GM12878 (cell line): ENCODE measurements at places on chromosomes 13 and 19. TPM values are rescaled to one million over a fixed set of nuclear protein-coding genes. Genes with fewer than 3 reads are reported as not detected.

DNA sequence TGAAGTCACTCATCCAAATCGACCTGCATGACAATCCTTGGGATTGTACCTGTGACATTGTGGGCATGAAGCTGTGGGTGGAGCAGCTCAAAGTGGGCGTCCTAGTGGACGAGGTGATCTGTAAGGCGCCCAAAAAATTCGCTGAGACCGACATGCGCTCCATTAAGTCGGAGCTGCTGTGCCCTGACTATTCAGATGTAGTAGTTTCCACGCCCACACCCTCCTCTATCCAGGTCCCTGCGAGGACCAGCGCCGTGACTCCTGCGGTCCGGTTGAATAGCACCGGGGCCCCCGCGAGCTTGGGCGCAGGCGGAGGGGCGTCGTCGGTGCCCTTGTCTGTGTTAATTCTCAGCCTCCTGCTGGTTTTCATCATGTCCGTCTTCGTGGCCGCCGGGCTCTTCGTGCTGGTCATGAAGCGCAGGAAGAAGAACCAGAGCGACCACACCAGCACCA is 5.9 kb downstream of the SLITRK5 start:
- no peaks in the 10 kb centered on the region for H3K36me3 ChIP-seq
- no peaks in the 10 kb centered on the region for H3K4me1 ChIP-seq
- no peak for DNase-seq
- no peak overlapping the region for H3K4me3 ChIP-seq
- H3K27me3 ChIP-seq, result no peaks in the 10 kb centered on the region; the same call in 1 of the 2 replicates

DNA sequence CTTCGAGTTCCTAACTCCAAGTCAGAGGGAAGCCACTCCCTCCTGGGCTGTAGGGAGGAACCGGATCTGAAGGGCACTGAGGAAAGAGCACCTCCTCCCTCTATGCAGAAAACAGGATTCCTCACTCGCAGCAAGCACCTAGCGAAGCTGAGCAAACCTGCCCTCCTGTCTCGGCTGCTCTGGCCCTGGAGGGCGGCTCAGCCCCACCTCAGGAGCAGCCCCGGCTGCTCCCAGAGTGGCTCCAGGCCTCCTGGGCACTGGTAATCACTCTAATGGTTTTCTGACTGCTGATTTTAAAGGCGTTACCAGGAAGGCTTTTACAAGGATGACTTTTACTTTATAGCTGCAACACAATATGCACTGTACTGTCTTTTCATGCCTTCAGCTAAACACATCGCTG is 312.5 kb downstream of the TEX29 start:
- no peak overlapping the region for H3K4me3 ChIP-seq
- H3K36me3 ChIP-seq, result no peaks in the 10 kb centered on the region
- no peak for DNase-seq
- no peaks in the 10 kb centered on the region for H3K4me1 ChIP-seq
- no peaks in the 10 kb centered on the region for H3K27me3 ChIP-seq

GRCh38 chr19:52935434-52935833 is 12.2 kb upstream of the ZNF888 start:
- peaks cover 6% of the 10 kb centered on the region for H3K4me1 ChIP-seq
- H3K4me3 ChIP-seq, result no peak overlapping the region
- H3K27ac ChIP-seq, result no peak overlapping the region

DNA sequence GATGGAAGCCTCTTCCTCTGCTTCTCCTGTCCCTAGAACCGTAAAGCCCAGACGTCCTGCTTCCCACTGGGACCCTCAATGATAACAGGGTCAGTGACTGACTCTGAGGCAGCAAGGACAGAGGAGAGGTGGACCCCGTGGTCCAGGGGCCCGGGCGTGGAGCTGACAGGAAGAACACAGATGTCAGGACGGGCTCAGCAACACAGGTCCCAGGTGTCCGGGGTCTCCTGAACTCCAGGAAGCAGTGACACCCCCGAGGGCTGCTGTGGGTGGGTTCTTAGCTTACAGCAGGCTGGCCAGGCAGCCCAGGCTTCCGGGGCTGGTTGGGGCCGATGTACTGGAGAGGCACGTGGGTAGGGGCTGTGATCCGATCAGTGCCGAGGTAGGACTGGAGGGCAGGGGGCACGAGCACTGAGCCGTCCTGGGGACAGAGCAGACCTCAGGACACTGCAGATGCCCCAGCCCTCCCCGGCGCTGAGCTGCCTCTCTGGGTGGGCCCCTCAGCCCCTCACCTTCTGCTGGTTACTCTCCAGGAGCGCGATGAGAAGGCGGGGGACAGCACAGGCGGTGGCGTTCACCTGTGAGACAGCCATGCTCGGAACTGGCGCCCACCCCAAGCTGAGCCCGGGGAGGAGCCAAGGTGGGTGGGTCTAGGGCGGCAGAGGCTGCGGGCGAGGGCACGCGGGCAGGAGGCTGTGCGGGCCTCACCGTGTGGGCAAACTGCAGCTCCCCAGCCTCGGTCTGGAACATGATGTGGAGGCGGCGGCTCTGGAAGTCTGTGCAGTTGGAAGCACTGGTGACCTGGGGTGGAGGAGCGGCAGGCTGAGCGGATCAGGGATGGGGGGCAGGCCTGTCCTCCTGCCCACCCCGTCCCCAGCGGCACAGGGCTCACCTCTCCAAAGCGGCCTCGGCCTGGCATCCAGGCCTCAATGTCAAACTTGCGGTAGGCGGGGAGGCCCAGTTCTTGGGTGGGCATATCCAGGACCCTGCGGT is 3.6 kb upstream of the CCER2 start:
- H3K36me3 ChIP-seq, result no peaks in the 10 kb centered on the region
- H3K27ac ChIP-seq, result no peak overlapping the region
- no peak for DNase-seq
- no peaks in the 10 kb centered on the region for H3K4me1 ChIP-seq
- H3K27me3 ChIP-seq, result no peaks in the 10 kb centered on the region
- no peak overlapping the region for H3K4me3 ChIP-seq

GRCh38 chr19:46984077-46985010 is 35.3 kb upstream of the NPAS1 start:
- no peak overlapping the region for H3K27ac ChIP-seq
- H3K36me3 ChIP-seq, result peaks cover 5% of the 10 kb centered on the region
- H3K27me3 ChIP-seq, result no peaks in the 10 kb centered on the region
- DNase-seq, result no peak
- H3K4me3 ChIP-seq, result no peak overlapping the region
- H3K4me1 ChIP-seq, result peaks cover 3% of the 10 kb centered on the region; the same call in 1 of the 2 replicates

Gene PSG3
- polyA plus RNA-seq, result not detected in 2 replicates

Gene KRTDAP
- polyA plus RNA-seq, result not detected in 2 replicates

GRCh38 chr13:105116966-105117365 is 1418.5 kb downstream of the EFNB2 start:
- H3K4me3 ChIP-seq, result no peak overlapping the region
- no peaks in the 10 kb centered on the region for H3K4me1 ChIP-seq
- H3K36me3 ChIP-seq, result no peaks in the 10 kb centered on the region
- DNase-seq, result no peak
- no peaks in the 10 kb centered on the region for H3K27me3 ChIP-seq

GRCh38 chr13:87334176-87334575 is 337.0 kb upstream of the SLITRK5 start:
- H3K36me3 ChIP-seq, result no peaks in the 10 kb centered on the region
- no peaks in the 10 kb centered on the region for H3K4me1 ChIP-seq
- no peak for DNase-seq
- no peaks in the 10 kb centered on the region for H3K27me3 ChIP-seq
- no peak overlapping the region for H3K4me3 ChIP-seq

Gene CELF5
- not detected in 2 replicates for polyA plus RNA-seq

DNA sequence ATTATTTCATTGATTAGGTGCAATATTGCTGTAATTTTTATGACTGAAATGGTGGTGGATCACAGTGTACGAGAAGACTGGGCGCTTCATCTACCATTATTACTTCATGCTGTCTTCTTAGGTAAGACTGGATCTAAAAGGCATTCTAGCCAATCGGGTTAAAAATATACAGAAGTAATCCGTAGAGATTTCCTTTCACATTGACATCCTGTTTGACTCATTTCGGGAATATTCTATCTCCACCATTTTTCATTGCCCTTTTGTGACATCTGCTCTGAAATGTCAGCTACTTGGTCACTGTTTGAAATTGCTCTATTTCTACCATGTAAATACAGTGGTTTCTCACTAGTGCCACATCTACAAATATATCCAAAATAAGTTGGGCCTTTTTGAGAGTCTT is 90.2 kb downstream of the ZAR1L start:
- no peaks in the 10 kb centered on the region for H3K36me3 ChIP-seq
- no peaks in the 10 kb centered on the region for H3K27me3 ChIP-seq
- no peak for DNase-seq
- H3K4me1 ChIP-seq, result no peaks in the 10 kb centered on the region

DNA sequence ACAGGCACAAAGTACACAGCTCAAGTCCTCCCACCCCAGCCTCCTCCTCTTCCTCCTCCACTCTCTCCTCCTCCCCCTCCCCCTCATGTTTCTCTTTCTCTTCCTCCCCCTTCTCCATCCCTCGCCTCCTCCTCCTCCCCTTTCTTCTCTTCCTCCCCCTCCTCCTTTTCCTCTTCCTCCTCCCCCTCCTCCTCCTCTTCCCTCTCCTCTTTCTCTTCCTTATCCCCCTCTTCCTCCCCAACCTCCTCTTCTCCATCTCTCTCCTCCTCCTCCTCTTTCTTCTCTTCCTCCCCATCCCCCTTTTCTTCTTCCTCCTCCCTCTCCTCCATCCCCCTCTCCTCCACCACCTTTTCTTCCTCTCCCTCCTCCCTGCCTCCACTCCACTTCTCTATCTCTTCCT is 276.3 kb upstream of the TSHZ3 start:
- no peak overlapping the region for H3K4me3 ChIP-seq
- H3K36me3 ChIP-seq, result no peaks in the 10 kb centered on the region
- H3K27ac ChIP-seq, result no peak overlapping the region
- DNase-seq, result no peak

GRCh38 chr19:10189616-10190015 is 5.1 kb downstream of the DNMT1 start:
- H3K36me3 ChIP-seq, result peaks cover 22% of the 10 kb centered on the region
- no peak for DNase-seq
- H3K27me3 ChIP-seq, result no peaks in the 10 kb centered on the region
- peaks cover 11% of the 10 kb centered on the region for H3K4me1 ChIP-seq

Gene LRRC25
- 0.74 and 1.6 TPM in 2 replicates for polyA plus RNA-seq

DNA sequence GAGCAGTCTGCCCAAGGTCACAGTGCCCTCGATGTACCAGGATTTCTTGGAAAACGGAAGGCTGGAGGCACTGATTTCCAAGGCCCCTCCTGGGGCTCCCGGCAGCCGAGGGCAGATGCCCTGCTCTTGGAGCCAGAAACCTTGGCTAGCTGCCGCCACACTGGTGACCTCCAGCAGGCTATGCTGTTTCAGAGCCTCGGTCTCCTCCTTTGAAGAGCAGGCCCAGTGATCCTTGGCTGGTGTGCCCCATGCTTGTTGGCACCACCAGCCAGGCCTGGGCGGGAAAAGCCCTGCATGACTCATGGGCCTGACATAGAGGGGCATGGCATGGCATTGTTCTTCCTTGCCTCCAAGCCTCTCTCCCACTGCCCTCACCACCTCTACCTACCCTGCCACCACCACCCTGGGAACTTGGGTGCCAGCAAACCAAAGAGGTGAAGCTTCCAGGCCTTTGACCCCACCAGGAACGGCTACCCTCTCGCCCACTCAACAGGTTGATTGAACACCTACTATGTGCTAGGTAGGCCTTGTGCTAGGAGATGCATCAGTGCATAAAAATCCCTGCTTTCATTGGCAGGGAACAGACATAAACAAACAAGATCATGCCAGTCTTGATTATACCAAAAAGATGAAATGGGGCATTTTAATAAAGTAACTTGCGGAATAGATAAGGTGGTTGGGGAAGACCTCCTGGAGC is 1.6 kb upstream of the CLEC11A start:
- H3K27me3 ChIP-seq, result peaks cover 7% of the 10 kb centered on the region
- DNase-seq, result no peak
- H3K4me1 ChIP-seq, result no peaks in the 10 kb centered on the region
- H3K36me3 ChIP-seq, result no peaks in the 10 kb centered on the region

GRCh38 chr19:9709305-9709704 is 34.4 kb upstream of the ZNF562 start:
- no peaks in the 10 kb centered on the region for H3K27me3 ChIP-seq
- H3K36me3 ChIP-seq, result no peaks in the 10 kb centered on the region
- H3K4me3 ChIP-seq, result no peak overlapping the region
- H3K4me1 ChIP-seq, result no peaks in the 10 kb centered on the region
- H3K27ac ChIP-seq, result no peak overlapping the region

GRCh38 chr19:49016067-49016839 is 638 bp downstream of the LHB start:
- H3K27ac ChIP-seq, result no peak overlapping the region
- peaks cover 12% of the 10 kb centered on the region for H3K4me1 ChIP-seq
- peaks cover 9% of the 10 kb centered on the region for H3K36me3 ChIP-seq
- no peak overlapping the region for H3K4me3 ChIP-seq

Gene ZNF230
- polyA plus RNA-seq, result 2.8 and 3.3 TPM in 2 replicates

GRCh38 chr13:36834299-36834698 is 15.3 kb downstream of the RFXAP start:
- H3K36me3 ChIP-seq, result peaks cover 4% of the 10 kb centered on the region; the same call in 1 of the 2 replicates
- H3K27ac ChIP-seq, result no peak overlapping the region
- no peak for DNase-seq
- no peaks in the 10 kb centered on the region for H3K4me1 ChIP-seq
- no peaks in the 10 kb centered on the region for H3K27me3 ChIP-seq
- no peak overlapping the region for H3K4me3 ChIP-seq

DNA sequence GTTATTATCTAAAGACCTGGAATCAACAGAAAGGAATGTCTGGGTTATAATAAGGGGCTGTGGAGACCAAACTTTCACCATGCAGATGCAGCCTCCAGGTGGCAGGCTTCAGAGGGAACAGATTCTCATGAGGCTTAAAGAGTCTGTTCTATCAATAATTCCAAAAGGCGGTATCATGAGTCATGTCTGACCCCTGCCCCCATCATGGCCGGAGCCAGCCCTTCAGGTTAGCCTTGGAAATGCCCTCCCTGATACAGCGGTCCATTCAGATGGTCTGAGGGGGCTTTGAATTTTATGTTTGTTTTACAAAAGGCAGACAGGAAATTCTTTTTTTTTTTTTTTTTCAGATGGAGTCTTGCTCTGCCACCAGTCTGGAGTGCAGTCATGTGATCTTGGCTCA is 21.7 kb upstream of the LAMP1 start:
- no peaks in the 10 kb centered on the region for H3K4me1 ChIP-seq
- H3K27ac ChIP-seq, result no peak overlapping the region
- DNase-seq, result no peak
- no peaks in the 10 kb centered on the region for H3K36me3 ChIP-seq
- H3K4me3 ChIP-seq, result no peak overlapping the region
- no peaks in the 10 kb centered on the region for H3K27me3 ChIP-seq

DNA sequence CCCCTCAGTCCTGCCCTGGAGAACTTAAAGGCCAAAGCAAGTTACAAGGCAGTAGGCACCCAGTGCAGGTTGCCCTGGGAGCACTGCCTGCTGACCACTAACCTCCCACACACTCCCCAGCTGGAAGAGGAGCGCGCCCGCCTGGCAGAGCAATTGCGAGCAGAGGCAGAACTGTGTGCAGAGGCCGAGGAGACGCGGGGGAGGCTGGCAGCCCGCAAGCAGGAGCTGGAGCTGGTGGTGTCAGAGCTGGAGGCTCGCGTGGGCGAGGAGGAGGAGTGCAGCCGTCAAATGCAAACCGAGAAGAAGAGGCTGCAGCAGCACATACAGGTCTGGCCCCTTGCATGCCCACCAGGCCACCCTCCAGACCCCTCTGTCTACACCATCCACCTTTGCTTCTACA is 61.1 kb downstream of the KCNC3 start:
- H3K27me3 ChIP-seq, result no peaks in the 10 kb centered on the region
- DNase-seq, result no peak
- H3K27ac ChIP-seq, result no peak overlapping the region
- H3K4me1 ChIP-seq, result no peaks in the 10 kb centered on the region
